BJ (cell line): ENCODE measurements at places on chromosomes 2 and 18.

DNA sequence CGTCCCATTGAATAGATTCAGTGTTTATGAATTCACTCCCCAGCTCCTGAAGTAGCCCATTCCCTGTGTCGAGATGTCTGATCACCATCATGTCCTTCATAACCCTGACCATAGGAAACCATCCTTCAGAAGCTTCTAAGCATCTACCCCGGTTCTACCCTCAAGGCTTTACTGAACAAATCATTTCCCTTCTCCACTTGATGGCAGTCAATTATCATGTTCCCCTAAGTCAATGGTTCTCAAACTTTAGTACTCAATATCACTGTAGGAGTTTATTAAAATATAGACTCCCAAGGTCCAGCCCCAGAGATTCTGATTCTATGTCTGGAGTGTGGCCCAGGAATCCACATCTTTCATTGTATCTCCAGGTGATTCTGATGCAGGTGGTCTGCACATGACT is 228.4 kb upstream of the SP5 start:
- DNase-seq = no peak

GRCh38 chr18:13621446-13621849 is 104.9 kb downstream of the FAM210A start:
- DNase-seq = no peak

DNA sequence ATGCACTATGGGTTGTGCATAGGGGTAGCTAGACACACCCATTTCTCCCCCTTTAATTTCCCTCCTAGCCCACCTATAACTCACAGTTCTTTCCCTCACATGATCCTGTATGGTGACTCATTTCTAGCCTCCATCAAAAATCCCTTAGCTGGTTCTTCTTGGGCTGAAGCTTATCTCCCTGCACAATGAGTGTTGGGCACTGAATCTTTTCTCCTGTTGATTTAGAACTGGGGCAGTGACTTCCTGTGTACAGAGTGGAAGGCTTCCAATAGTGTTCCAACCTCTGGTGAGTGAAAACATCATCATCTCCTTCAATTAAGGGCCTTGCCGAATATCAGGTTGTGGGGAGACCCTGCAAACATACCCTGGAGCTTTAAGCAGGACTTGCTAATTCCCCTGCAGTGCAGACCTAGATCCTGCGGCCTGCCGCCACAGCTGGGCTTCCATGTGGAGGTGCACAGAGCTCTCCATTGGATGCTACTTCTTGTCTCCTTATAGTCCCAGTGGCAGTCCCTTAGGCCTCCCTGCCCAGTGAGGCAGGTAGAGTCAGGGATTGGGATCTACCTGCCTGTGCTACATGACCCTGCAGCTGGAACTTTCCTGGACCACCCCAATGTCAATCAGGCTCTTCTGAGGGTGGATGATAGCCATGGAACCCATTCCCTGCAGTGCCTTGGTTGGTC is 121.8 kb downstream of the PLB1 start:
- no peak for DNase-seq

DNA sequence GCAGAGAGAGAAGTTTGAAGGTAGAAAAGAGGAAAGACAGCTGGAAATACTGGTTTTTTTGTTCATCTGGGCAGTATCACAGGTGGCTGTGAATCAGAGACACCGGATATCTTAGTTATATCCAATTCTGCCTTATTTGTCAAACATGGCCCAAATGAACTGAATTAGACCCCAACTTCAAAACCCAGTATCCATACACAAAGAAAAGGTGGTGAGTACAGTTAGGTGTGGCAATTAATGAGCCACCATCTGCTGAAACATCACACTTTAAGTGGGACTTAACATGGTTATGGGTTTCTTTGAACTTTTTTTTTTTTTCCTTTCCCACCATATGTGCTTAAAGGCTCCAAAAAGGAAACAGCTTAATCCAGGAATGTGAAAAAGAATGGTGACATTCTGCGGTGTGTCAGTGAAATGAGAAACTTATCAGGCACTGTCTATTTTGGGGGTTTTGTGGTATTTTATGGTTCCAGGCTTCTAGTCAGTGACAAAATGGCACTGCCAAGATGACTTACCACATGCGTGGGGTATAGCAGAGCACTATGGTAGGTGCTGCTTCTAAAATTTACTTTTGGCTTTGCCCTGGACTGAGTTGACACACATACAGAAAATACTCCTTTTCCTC is 5.0 kb upstream of the TMEM178A start:
- DNase-seq = no peak

DNA sequence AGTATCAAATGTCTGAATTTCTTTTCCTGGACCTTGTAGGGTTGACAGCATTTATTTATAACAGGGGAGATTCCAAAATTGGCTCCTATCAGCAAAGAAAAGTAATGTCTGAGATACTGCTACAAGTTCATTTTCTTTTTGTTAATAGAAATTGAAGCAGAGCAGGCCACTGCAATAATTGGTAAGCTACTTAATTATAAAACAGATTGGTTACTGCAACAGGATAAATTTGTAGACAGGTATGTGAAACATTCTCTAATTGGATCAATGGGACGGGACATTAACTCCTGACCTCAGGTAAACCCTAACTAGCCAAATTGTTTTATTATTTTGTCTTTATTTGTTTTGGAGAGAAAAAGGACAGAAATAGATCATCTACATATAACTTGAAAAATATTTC is 20.5 kb downstream of the NIFK start:
- no peak for DNase-seq

DNA sequence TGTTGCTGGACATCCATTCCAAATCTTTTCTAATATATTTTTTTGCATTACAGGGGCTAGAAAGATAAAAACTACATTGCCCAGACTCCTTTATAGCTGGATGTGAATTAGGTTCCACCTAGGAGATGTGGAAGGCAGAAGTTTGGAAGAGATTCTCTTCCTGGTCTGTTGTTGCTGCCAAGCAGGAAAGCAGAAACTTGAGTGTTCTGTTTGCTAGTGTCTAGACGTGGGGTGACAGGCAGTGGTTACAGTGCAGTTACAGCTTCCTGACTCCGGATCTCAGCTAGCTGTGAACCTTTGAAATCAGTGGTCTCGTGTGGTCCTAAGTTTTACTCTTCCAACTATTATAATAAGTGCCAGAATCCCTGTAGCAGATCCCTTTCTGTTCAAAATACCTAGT is 46.2 kb downstream of the COL4A4 start:
- DNase-seq = no peak

DNA sequence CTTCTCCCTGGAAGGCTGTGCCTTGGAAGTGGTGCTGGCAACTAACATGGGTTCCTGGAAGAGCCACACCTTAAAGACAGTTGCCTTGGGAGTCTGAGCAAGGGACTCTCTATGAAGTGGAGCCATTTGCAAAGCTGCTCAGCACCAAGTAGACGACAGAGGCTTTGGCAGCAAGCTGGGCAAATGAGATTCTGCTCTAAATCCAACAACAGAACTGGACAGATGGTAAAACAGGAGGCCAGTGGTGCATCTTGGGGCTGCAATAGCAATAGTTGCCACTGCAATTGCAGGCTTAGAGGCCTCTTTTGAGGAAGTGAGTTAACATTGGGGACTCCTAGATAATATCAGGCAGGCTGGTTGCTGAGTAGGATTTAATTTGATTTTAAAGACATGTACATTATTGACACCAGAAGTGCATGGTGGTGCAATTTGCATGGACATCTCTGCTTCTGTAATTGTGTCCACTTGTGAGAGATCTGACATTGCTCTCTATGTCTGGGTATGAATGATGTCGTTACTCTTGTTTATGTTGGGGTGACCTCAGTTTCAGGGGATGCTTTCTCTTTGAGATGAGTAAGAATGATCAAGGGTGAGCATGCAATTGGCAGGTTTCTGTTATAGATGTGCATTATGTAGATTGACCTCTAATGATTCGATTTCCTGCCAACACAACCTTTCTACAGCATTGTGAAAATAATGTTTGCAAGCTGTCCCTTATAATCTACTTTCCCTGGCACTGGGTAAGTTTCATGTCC is 568.3 kb upstream of the MEX3C start:
- DNase-seq = no peak

DNA sequence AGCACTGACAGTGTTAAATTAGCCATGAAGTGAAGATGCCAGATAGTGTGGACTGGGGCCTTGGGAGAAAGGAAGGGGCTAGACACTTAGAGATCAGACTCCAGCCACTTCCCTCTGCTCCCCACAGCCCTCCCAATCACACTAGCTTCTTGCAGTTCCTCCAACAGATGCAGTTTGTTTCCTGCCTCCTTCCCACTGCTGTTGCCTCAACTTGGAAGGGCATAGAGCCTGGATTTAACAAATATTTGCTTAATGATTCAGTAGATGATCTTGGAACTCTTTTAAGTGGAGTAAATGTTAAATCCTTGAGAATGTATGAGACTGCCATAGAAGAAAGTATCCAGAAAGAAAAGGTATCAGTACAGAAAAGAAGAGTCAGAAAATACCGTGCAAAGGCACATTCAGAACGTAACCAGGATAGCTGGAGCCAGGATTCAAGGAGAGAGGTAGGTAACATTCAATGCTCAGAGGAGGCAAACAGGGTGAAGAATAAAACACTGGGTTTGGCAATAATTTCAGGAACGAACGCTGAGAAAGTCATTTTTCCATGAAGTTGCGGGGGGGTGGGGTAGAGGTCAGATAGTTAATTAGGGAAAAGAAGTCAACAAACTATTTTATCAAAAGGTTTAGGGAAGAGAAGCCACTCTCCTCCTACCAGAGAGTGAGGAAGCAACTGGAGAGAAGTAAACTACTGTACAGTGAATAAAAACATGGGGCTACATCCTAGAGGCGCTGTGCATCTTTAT is 1.3 kb upstream of the BZW1 start:
- peak; percentile 70 for DNase-seq

GRCh38 chr2:164151522-164151921 is 415.7 kb upstream of the FIGN start:
- DNase-seq = no peak

- DNase-seq = no peak
Measured at GRCh38 chr2:108614043-108614545, 79.8 kb downstream of the LIMS1 start.

DNA sequence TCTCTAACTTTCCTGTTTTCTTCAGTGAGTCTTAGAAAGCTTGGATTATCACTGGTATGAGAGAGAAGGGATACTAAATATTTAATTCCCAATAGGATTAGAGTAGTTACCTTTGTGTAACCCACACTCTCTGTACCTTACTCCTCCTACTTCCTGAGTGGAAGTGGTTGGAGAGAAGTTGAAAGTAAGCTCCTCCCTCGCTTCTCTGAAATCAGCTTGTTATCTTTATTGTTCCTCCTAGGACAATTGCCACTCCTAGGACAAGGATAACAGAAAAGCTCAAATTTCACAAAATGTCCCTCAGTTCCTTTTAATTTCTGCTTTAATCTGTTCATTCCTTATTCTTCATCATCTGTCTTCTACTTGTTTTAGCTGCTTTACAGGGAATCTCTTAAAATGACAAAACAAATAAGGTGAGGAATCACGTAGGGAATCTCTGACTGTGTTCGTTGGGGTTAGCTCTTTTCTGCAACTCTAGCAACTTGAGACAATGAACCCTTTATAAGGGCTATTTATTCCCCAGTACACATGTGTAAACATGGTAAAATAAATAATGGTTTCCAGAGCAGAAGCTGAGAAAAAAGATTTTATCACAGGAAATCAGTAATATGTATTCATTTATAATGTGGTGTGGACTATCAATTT is 8.6 kb downstream of the ITPRID2 start:
- DNase-seq = no peak

DNA sequence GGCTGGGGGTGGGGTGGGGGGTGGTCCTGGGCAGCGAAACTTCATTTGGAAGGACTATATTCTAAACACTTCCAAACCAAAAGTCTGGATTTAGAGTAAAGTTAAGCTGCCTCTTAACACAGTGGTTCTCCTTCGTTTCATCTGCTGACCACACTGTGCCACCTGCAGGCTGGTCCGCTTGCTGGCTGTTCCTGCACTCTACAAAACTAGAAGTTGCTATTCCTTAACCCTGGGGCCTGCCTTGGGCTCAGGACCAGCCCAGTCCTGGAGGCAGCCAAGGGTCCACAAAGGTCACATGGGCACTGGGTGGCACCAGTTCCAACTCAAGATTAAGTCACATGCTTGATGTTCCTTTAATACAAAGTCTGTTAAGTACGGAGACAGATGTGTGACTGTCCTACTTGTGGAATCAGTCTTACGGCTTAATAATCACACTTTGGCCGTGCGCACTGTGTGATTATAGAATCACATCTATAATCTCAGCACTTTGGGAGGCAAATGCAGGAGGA is 195.4 kb downstream of the FAM210A start:
- DNase-seq = peak; percentile 6

- no peak for DNase-seq
Measured at GRCh38 chr18:59426855-59427254, 67.8 kb upstream of the LMAN1 start.

DNA sequence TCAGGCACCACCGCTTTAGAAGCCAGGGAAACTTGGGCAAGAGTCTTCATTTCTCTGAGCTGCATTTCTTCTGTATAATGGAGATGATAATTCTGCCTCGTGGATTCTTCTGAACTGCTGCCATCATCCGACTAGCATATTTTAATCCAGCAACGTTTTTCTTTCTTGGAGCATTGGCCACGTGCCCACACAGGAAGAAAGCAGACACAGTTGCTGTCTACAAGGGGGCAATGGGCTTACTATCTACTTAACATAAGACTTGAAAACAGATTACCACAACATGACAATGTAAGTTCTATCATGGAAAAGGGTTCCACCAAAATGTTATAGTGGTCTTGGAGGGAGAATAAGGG is 176.5 kb downstream of the FAM210A start:
- DNase-seq = no peak

- no peak for DNase-seq
Measured at GRCh38 chr18:60339018-60339417, 33.6 kb downstream of the MC4R start.

DNA sequence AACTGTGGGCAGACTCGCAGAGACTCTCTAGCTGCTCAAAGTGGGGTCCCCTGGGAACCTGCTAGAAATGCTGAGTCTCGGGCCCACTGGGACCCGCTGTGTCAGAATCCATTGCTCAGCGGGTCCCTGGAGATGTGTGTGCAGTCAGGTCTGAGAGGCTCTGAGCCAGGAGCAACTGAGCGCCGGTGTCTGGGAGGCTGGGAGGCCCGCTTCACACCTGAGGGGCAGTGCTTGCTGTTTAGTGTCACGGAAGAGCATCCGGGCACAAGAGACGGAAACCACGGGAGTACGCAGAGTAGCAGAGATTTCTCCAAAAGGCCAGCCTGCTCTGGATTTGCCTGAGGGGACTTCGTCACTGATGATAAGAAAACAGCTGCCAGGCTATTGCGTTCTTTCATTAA is 70.1 kb downstream of the EDAR start:
- DNase-seq = no peak

DNA sequence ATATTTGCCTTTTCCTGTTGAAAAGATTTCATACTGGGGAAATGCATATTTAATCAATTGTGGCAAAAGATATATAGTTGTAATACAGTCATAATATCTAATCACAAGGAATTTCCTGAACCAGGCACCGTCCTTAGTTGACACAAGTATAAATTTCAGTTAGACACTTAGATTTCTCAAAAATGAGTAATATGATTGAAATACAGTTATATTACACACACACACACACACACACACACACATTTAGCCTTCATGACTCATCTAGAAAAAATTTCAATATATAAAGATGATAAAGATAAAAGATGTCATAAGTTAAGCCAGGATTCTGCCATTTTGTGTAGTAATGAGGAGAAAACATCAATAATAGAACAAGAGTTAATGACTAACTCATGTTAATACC is 258.4 kb upstream of the ZNF804A start:
- no peak for DNase-seq
